ENCODE measurements at places on chromosomes 4 and X.

DNA sequence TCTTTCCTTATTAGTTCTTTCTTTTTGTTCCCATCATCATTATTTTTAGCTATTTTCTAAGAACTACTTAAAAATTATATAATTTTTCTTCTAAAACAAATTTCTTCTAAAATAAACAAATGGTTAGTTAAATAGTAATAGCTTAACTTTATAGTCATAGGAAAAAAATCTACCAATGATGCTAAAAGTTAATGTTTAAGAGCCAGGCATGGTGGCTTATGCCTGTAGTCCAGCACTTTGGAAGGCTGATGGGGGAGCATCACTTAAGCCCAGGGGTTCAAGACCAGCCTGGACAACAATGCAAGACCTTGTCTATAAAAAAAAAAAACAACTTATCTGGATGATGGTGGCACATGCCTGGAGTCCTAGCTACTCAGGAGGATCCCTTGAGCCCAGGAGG, 127.1 kb upstream of the ANXA3 start:
- DNase-seq = no peak
- H3K4me3 ChIP-seq = no peak overlapping the region
- H3K27me3 ChIP-seq = peaks cover 4% of the 10 kb centered on the region
- no peak overlapping the region for H3K27ac ChIP-seq
- H3K36me3 ChIP-seq = no peaks in the 10 kb centered on the region

DNA sequence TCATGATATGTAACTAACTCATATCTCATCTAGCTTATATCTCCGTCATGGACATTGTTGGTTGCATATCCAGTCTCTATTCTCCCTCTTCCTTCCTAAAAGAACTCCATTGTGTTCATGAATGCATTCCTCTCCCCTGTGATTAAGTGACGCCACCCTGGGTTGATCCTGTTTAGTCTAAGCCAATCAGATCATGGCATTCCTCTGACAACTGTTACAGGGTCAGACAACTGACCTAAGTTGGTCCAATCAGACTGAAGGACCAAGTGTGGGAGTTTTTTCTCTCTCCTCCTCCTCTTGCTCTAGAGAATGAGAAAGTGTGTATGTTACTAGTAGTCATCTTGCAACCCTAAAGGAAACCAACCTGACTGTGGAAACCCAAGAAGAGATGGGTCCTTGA, 3.6 kb downstream of the APOO start:
- no peaks in the 10 kb centered on the region for H3K36me3 ChIP-seq
- no peak for DNase-seq
- no peaks in the 10 kb centered on the region for H3K27me3 ChIP-seq
- no peak overlapping the region for H3K27ac ChIP-seq

DNA sequence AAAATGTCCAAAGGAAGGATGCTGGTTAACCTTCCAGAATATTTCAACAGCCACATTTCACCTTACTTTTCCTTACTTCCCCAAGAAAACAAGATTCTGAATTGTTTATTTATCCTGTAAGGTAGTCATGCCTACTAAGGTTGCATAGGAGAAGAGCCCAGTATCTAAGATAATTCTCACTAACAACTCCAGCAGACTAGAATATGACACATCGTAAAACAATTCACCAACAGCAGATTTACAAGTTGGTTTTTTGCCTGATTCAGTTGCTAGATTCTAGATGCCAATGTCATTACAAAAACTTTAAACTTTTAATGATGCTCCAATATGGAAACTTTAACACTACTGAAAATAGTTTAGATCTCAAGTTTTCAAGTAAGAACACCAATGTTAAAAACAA, 176.4 kb downstream of the IL13RA2 start:
- H3K36me3 ChIP-seq = no peaks in the 10 kb centered on the region
- H3K4me1 ChIP-seq = no peaks in the 10 kb centered on the region
- H3K4me3 ChIP-seq = no peak overlapping the region
- H3K27ac ChIP-seq = no peak overlapping the region

GRCh38 chr4:102454268-102454667, 46.9 kb upstream of the NFKB1 start:
- H3K36me3 ChIP-seq = peaks cover 6% of the 10 kb centered on the region
- peaks cover 25% of the 10 kb centered on the region for H3K4me1 ChIP-seq
- H3K27me3 ChIP-seq = no peaks in the 10 kb centered on the region
- no peak overlapping the region for H3K27ac ChIP-seq

DNA sequence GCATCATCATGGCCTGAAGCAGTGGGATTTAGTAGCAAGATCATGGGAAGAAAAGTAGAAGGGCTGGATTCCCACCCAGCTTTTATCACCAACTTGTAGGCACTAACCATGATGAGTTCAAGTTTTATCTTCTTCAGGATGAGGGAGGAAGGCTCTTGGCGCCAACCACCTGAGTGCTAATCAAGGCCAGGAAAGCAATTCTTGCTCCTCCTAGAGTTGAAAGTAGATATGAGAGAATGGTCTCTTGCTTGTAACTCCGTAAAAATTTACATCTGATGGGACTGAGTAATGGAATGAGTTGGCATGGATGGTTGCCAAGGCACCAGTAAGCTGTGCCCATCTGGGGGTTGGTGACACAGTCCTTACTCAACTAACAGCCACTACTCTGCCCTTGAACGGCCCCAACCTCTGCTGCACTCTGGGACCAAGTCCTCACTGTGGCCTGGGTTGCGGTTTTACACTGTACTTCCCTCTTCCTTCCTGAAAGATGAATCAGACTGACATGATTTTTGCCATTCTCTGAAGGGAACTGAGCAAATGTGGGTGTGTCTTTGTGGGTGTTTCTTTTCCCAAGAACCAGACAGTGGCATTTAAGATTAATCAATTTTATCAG, 39.4 kb upstream of the NDP start:
- no peak overlapping the region for H3K4me3 ChIP-seq
- peaks cover 3% of the 10 kb centered on the region for H3K27me3 ChIP-seq
- peaks cover 2% of the 10 kb centered on the region for H3K36me3 ChIP-seq
- peak; percentile 60 for DNase-seq
- H3K4me1 ChIP-seq = peaks cover 8% of the 10 kb centered on the region

GRCh38 chrX:102599951-102600579, 750 bp downstream of the ARMCX5 start:
- peaks cover 19% of the 10 kb centered on the region for H3K4me1 ChIP-seq
- peaks cover 7% of the 10 kb centered on the region for H3K36me3 ChIP-seq
- H3K27me3 ChIP-seq = no peaks in the 10 kb centered on the region
- H3K27ac ChIP-seq = peak overlapping the region; percentile 88
- DNase-seq = no peak
- H3K4me3 ChIP-seq = peak overlapping the region; percentile 97

- H3K4me1 ChIP-seq = no peaks in the 10 kb centered on the region
- H3K27me3 ChIP-seq = no peaks in the 10 kb centered on the region
- no peak overlapping the region for H3K4me3 ChIP-seq
- DNase-seq = no peak
Measured at GRCh38 chr4:156118507-156119220, 165.0 kb upstream of the CTSO start.

- no peaks in the 10 kb centered on the region for H3K4me1 ChIP-seq
- H3K27ac ChIP-seq = no peak overlapping the region
- H3K27me3 ChIP-seq = no peaks in the 10 kb centered on the region
- H3K36me3 ChIP-seq = no peaks in the 10 kb centered on the region
- no peak for DNase-seq
Measured at GRCh38 chr4:18935659-18936345, 914.2 kb upstream of the LCORL start.

DNA sequence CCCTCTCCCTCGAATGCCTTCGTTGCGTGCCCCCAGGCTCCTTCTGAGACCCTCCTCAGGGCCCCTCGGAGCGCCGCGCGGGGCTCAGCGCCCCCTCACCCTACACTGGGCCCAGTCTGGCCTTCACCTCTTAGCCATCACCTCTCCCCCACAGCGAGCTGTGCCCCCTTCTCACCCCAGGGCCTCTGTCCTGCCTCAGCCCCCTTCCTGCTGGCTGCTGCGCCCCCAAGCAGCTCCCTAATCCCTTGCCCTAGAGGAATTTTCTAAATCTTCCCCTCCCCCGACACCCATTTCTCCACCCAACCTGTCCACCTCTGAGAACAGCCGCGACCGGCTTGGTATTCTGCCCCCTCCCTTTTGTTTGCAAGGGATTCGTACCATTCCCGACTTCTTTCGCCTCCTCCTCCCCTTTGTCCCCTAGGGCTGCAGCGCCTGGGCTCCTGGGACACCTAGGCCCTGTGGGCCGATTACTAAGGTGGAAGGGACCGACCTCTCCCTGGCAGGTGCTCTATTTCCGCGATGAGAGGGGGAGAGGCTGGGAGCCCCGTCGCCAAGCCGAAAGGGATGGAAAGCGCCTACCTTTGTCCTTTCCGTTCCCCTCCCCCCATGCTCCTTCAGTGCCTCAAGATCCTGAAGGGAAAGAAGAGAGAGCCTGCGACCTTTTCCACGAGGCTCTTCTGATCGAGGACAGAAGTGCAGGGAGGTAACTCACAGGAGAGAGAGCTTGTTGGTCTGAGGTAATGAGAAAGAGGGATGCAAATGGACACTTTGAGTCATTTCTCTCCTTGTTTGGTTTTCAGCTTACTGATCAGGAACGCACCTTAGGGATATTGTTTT, 10.9 kb downstream of the DLG3 start:
- peaks cover 45% of the 10 kb centered on the region for H3K4me1 ChIP-seq
- H3K27ac ChIP-seq = peak overlapping the region; percentile 89
- H3K36me3 ChIP-seq = peaks cover 27% of the 10 kb centered on the region
- no peaks in the 10 kb centered on the region for H3K27me3 ChIP-seq
- DNase-seq = no peak

DNA sequence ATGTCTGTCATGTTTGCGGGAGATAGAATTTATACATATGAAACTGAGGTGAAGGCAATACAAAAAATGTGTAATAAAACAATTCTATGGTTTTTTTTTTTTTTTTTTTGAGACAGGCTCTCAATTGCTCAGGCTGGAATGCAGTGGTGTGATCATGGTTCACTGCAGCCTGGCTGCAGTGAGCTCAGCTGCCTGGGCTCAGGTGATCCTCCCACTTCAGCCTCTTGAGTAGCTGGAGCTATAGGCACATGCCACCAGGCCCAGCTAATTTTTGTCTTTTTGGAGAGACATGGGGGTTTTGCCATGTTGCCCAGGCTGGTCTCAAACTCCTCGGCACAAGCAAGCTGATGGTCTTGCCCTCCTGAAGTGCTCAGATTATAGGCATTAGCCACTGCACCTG, 10.1 kb downstream of the RADX start:
- no peak for DNase-seq
- peaks cover 3% of the 10 kb centered on the region for H3K36me3 ChIP-seq
- H3K4me3 ChIP-seq = no peak overlapping the region
- no peaks in the 10 kb centered on the region for H3K4me1 ChIP-seq

DNA sequence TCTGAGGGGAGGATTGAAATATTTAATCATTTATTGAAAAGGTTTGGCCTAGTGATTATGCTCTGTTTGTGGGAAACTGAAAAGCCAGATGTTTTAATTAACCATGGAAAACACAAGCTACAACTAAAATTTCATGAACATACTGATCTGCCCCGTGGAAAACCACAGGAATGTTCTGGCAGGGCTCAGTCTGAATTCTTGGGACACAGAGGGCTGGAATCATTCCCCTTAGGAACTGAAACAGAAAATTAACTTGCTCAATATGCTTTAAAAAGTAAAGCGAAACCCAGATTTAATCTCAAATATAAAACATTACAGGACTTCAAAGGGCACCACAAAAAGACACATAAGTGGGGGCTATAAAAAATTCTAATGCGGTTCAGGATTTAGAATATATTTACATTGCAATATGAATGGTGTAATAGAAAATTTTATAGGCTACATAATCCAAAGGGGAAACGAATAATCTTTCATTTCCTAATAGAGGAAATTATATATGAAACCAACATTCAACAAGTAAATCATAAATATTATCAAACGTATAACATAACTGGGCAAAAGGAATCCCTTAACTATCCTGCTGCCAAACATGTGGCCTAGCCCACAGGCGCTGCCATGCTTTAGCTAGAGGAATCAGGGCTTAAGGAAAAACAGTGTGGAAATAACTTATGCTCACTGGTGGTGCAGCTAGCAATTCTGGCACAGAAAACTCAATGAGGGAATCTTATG, 70.9 kb downstream of the APBB2 start:
- no peak for DNase-seq
- no peak overlapping the region for H3K4me3 ChIP-seq
- H3K27ac ChIP-seq = no peak overlapping the region

DNA sequence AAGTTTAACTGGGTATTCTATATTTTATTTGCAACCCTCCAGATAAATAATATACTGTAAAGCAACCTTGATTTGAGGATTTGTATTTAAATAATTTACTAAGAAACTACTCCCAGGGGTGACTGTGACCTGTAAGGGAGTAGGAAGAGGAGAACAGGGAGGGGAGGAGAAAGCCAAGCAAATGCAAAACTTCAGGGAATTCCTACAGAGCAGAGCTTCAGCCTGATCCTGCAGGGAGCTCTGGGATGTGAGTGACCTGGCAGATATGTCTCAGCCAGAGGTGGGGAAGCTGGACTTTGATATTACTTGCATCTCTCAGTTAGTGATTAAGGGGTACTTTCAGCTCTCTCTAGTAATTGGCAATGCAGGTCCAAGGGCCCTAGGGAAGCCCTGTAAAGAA, 302.0 kb downstream of the FRMPD4 start:
- H3K27ac ChIP-seq = no peak overlapping the region
- H3K4me1 ChIP-seq = peaks cover 4% of the 10 kb centered on the region
- no peak overlapping the region for H3K4me3 ChIP-seq
- H3K36me3 ChIP-seq = no peaks in the 10 kb centered on the region
- no peaks in the 10 kb centered on the region for H3K27me3 ChIP-seq

DNA sequence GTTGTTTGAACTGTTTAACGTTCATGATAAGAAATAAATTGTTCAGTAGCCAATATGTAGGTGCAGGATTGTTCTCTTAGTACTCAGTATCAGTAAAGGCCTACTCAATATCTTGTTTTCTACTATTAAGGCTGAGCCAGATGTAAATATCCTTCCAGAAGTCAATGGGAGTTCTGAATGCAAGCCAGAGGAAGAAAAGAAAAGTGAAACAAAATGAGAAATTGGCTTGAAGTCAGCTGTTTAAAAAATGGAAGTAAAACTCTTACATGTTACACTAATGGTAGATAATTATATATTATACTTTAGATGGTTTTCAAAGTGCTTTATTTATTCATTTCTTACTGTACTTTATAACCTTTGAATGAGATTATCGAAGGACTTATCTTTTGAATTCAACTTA, 1417.9 kb downstream of the ADGRL3 start:
- no peaks in the 10 kb centered on the region for H3K36me3 ChIP-seq
- no peak overlapping the region for H3K27ac ChIP-seq
- no peaks in the 10 kb centered on the region for H3K27me3 ChIP-seq
- no peaks in the 10 kb centered on the region for H3K4me1 ChIP-seq
- no peak overlapping the region for H3K4me3 ChIP-seq

GRCh38 chr4:75660491-75660890, 12.7 kb downstream of the G3BP2 start:
- no peak for DNase-seq
- peaks cover 60% of the 10 kb centered on the region for H3K4me1 ChIP-seq
- H3K4me3 ChIP-seq = no peak overlapping the region
- no peak overlapping the region for H3K27ac ChIP-seq
- peaks cover 50% of the 10 kb centered on the region for H3K36me3 ChIP-seq
- H3K27me3 ChIP-seq = no peaks in the 10 kb centered on the region

DNA sequence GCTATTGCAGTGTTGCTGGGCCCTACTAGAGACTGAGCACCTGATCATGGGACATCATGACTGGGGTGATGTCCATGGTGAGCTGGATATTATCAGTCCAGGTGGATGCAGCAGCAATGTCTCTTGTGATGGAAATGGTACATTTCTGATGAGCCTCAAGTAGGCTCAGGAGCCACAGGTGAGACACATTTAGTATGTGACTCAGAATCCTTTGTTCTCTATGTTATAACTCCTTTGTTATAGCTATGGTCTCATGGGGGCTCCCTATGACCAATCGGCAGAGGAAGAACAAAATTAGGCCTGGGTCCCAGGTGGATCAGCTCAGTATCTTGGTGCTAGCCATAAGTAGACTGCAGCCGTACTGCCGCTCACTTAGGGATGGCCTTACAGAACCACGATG, 107.9 kb upstream of the FAT1 start:
- H3K4me3 ChIP-seq = no peak overlapping the region
- H3K27ac ChIP-seq = no peak overlapping the region
- H3K36me3 ChIP-seq = no peaks in the 10 kb centered on the region
- H3K4me1 ChIP-seq = no peaks in the 10 kb centered on the region
- no peak for DNase-seq
- H3K27me3 ChIP-seq = no peaks in the 10 kb centered on the region

Data from activated CD8-positive, alpha-beta memory T cell treated with anti-CD3 and anti-CD28 coated beads, Interleukin-2, amount 10 ng/mL, durations not matched to agents 7 days and 5 days (primary cell).